ENCODE measurements at places on chromosomes 3 and 15.

DNA sequence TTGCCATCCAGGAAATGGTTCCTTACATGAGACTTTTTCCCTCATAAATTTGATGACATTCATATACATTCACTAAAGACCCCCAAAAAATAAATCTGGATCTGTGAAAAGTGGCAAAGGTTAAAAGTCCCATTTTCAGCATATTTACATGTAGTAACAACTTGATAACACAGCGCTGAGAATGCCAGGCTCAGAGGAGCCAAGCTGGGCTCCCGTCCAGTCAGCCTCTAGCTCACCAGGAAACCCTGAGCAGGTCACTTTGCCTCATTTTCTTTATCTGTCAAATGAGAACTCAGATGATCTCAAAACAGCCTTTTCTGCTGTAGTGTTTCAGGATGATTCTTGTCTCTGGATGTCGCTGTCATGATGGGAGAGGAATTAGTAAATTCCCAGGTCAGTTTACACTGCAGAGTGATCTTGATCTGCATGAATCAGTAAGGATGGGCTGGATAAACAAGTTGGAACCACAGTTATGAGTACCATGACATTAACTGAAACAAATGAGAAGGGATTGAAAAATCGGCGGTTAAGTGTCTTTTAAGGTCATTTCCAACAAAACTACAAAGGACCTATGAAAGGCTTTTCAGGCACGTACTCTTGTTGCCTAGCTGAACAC is 82.8 kb downstream of the PPARG start:
- DNase-seq: no peak

DNA sequence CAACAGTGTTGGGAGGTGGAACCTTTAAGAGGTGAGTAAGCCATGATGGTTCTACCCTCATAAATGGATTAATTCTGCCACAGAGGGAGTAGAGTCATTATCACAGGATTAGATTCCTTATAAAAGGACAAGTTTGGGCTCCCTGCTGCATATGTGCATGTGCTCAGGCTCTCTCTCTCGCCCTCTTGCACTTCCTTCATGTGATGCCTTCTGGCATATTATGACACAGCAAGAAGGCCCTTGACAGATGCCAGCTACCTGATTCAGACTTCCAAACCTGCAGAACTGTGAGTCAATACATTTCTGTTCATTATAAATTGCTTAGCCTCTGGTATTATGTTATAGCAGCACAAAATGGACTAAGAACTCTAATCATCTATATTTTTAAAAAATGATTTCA is 205.3 kb downstream of the CTNNB1 start:
- DNase-seq: no peak

DNA sequence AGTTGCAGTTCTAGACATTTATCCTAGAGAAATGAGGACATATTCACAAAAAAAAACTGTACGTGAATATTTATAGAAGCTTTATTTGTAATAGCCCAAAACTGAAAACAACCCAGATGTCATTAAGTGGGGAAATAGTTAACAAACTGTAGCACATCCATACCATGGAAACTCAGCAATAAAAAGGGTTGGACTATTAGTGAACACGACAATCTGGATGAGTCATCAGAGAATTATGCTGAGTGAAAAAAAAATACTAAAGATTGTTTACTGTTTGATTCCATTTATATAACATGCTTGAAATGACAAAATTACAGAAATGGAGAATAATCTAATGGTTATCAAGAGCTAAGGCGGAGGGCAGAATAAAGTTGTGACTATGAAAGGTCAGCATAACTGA is 59.5 kb downstream of the CPA3 start:
- no peak for DNase-seq

GRCh38 chr3:189776149-189776824 is 145.1 kb downstream of the TP63 start:
- DNase-seq: peak; percentile 39

DNA sequence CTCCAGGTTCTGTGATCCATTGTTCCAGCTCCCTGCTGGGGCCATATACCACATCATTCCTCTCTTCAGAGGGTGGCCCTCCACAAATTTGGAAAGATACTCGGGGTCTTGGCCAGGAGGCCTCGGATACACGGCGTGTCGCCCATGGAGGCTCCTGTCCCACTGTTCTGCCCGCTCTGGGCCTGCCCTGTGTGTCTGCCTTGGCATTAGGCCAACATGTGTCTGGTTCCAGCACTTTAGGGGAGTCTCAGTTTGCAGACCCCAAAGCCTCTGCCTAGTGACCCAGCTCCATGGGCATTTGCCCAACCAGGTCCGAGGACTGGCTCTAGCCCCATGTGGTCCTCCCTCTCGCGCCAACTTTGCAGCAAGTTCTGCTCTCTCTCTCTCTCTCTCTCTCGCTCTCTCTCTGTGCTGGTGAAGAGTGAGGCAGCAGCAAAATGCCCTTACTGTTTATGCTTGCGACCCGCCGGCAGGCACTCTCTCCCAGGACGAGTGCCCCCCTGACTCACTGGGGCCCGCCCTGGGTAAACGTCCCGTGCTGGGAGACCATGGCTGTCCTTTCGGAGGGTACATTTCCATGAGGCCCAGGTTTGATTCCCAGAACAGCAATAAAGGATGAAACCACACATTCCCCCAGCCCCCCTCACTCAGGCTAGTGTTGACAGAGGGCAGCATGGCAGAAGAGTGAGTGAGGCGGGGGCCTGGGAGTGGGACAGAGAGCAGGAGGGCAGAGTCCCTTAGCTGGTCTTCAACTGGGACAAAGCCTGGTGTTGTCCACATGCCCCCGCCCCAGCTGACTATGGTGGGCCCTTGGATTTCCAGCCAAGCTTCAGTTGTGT is 77.9 kb downstream of the ISG20 start:
- DNase-seq: no peak

GRCh38 chr3:42778644-42779043 is 5.6 kb upstream of the CCDC13 start:
- DNase-seq: no peak

DNA sequence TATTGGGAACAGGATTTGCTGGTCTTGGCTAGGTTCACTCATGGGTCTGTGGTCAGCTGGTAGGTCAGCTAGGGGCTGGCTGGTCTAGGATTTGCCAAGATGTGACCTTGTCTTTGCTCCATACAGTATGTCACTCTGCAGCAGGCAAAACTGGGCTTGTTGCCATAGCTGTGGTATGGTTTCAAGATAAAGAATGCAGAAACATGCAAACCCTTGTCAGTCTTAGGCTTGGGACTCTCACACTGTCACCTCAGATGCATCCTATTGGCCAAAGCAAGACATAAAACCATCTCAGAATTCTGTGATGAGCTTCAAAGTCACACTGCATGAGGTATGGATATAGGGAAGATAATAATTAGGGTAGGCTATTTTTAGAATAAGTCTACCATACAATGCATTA is 66.6 kb upstream of the TBC1D5 start:
- DNase-seq: peak; percentile 67

DNA sequence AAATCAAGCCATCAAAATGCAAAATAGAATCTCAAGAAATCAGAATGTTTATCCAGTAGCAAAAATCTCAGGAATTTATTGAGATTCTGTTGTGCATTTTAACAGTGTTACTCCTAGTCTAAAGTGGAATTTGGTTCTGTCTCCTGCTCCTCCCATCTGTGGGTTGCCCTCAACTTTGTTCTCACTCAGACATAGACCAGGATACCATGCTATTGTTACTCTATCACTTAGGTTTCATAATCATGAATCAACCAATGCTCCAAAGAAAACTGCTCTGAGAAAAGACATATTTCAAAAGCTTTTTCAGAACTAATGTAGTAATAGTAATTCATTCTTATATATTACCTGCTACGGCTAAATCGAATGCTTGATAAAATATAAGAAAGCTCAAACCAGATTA is 274.7 kb downstream of the RBMS3 start:
- no peak for DNase-seq

GRCh38 chr3:29410660-29411405 is 130.0 kb downstream of the RBMS3 start:
- no peak for DNase-seq

DNA sequence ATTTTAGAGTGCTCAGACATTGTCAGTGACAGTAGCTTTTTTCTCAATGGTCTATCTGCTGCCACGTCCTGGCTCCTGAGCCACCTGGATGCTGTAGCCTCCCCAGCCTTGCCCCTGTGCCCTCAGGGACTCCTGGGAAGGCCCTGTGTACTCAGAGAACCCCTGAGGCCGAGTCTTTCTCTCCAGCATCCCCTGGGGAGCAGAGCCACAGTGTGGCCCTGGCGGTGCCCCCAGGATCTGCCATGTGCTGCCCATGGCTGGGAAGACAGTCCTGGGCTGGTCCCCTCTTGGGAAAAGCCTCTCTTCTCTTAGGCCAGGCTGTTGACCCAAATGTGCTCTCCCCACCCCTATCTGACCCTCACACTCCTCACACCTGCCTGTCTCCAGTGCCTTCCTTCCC is 5.0 kb downstream of the MYD88 start:
- DNase-seq: no peak

- DNase-seq: no peak
These were observed 36.8 kb downstream of the ADCY5 start for GRCh38 chr3:123412076-123412475.

DNA sequence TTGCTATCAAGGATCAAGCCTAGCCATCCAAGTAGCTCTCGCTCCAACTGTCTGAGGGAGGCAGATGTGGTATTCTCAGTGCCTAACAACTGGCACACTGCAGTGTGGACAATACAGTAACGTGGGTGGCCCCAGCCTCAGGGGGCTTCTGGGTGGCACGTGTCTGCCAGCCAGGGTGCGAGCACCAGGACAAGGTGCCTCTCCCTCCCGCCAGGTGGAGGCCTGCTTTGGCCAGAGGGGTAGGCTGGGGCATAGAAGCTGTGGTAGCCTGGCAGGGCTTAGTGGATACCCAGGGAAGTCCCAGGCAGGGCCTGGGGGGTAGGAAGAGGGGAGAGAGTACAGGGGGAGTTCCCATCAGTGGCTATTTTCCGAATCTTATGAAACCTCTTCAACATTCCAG is 234.0 kb downstream of the PLCL2 start:
- DNase-seq: no peak

- DNase-seq: no peak
These were observed 58.0 kb upstream of the CRTC3 start for GRCh38 chr15:90471769-90472168.

- no peak for DNase-seq
These were observed 356.4 kb upstream of the RASGRP1 start for GRCh38 chr15:38920966-38921365.

GRCh38 chr15:76340198-76340802 is 3.7 kb downstream of the ISL2 start:
- DNase-seq: peak; percentile 67

- DNase-seq: no peak
These were observed 1669.6 kb downstream of the OTOL1 start for GRCh38 chr3:163166197-163166596.

DNA sequence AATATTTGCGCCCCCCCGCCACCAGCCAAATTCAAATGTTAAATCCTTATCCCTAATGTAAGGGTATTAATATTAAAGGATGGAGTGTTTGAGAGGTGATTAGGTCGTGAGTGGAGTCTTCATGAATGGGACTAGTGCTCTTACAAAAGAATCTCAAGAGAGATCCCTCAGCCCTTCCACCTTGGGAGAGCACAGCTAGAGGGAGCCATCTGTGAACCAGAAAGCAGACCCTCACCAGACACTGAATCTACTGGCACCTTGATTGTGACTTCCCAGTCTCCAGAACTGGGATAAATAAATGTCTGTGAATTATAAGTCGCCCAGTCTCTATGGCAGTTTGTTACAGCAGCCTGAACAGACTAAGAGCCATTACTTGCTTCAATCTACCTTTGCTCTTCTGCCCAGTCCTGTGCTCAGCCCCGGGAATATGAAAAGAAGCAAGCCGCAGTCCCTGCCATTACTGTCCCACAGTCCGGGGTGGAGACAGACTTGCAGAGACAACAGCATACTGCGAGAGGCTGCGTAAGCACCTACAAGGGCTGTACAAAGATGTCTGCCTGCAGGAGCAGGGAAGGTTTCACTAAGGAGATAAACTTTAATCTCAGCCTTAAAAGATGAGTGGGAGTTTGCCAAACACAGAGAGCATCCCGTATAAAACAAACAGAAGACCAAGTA is 110.7 kb upstream of the TMCO5A start:
- DNase-seq: no peak

DNA sequence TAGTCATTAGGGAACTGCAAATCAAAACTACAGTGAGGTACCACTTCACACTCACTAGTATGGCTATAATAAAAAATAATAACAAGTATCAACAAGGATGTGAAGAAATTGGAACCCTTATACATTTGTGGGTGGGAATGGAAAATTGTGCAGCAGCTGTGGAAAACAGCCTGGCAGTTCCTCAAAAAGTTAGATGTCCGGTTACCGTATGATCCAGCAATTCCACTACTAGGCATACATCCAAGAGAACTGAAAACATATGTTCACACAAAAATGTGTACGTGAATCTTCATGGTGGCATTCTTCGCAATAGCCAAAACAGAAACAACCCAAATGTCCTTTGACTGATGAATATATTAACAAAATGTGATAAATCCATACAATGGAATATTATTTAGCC is 187.9 kb upstream of the LYSMD4 start:
- DNase-seq: no peak

DNA sequence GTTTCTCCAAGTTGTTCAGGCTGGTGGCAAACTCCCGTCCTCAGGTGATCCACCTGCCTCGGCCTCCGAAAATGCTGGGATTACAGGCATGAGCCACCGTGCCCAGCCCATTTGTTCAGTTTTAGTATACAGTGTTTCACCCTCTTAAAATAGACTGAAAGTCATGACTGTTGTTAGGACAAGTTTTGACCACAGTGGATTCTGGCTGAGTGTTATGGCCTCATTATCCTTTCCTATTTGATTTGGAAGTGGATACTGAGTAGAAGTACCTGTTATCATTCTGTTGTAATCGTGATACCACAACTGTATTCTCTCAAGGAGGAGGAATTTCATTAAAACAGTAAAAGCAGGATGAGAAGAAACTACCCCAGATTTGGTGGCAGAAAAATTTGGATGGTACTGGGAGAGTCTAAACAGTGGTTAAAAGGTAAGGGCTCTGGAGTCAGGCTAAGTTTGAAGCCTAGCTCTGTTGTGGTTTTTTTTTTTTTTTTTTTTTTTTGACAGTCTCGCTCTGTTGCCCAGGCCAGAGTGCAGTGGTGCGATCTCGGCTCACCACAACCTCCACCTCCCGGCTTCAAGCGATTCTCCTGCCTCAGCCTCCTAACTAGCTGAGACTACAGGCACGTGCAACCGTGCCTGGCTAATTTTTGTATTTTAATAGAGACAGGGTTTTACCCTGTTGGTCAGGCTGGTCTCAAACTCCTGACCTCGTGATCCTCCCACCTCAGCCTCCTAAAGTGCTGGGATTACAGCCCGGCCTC is 2.6 kb downstream of the MAP2K1 start:
- DNase-seq: no peak

DNA sequence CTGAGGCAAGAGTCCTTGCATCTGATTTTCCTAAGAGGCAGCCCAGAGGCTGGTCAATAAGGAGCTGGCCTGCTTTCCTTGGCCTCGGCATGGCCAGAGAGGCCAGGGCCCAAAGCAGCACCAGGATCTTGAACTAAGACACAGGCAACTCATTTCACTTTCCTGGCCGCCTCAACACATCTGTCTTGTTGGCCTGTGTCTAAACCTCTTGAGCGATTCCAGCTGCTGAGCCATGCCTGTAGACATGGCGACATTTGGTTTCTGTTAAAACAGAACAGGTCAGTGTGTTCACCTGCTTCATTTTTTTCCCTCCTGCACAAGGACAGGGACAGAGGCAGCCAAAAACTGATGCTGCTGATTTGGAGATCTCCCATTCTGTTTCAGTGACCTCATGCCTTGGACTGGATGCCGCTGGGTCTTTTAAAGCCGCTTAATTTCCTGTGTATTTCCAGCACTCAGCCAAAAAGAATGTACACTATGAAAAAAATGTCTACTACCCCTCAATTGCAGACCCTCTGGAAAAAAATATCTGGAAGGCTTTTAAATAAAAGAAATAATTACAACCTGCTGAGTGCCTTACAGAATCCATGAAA is 266.6 kb upstream of the ICE2 start:
- DNase-seq: no peak
